ENCODE measurements at places on chromosomes 11 and 22.

DNA sequence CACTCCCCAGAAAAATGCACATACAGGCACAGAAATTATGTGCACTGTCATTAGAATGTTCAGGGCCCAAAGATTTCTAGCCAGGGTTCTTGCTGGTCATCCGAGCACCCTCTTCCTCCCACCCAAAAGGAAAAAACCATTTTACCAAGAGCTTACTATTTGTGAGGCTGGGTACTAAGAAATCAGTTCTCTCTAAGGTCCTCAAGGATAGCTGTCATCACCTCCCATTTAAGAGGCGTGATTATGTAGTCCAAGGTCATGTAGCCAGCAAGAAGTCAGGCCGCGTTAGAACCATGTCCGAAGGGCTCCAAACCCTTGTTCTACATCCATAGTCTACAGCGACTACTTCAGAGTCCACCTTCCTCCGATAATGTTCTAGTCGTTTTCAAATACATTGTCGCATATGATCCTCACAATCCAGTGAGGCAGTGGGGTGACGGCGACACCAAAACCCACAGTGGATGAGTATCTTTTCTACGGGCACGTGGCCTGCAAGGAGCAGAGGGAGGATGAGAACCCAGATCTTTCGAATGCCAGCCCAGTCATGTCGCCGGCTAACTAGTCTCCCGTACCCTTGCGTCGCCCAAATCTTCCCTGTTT, 634 bp downstream of the TIMM8B start:
- no peak for DNase-seq

DNA sequence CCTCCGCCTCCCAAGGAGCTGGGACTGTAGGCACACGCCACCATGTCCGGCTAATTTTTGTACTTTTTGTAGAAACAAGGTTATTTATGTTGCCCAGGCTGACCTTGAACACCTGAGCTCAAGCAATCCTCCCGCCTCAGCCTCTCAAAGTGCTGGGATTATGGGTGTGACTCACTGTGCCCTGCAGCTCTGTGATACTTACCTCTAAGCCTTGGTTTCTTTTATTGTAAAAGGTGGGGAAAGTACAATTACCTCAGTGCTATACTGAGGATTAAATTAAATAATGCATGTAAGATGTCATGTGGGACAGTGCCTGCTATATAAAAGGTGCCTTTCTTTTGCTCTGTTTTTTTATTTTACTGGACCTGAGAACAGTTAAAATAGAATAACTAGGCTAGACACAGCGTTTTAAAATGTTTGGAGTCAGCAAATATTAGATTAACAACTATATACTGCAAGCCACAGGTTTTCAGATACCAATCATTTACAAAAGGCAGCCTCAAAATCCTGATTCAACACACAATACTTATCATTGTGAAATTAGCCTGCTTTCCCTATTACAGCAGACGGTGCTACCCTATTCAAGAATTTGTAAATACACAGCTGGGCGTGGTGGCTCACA, 30.0 kb downstream of the PRR14L start:
- no peak for DNase-seq

- no peak for DNase-seq
Measured at GRCh38 chr11:28520291-28520690, 412.1 kb downstream of the METTL15 start.

- DNase-seq, result no peak
Measured at GRCh38 chr22:21736084-21736642, 569 bp upstream of the YPEL1 start.

GRCh38 chr11:17747131-17747955, 12.8 kb downstream of the KCNC1 start:
- no peak for DNase-seq

DNA sequence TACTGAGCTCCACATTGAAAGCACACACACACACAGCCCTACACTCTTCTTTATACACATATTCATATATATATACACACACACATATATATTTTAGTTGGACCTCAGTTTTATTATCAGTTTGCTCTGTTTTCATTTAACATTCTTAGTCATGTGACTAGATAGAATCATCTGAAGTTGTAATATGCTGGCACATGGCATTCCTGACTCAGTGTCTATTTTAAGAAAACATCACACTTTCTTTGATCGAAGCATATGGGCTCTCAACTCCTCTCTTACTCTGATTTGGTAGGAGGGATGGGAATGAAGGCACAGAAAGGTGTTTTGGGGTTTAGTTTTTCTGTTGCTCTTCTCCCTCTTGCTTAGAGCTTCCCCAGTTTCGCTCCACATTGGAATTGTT, 24.8 kb downstream of the AMOTL1 start:
- DNase-seq, result no peak

DNA sequence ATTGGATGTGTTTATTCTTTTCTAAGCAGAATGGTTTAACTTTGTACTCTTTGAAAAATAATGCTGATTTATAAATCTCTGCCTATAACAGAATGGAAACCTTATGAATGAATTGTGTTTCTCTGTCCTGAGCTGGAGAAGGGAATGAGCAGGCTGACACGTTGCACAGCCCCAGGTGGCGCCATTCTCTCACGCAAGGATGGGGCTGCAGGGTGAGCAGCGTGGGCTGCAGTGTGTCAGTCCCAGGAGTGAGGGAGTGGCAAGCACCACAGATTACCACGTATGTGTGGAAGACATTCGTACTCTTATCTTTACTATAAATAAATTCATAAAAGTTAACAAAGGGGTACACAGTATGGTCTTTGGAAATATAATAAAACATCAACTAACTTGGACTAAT, 33.4 kb downstream of the FDX1 start:
- DNase-seq, result peak; percentile 7

DNA sequence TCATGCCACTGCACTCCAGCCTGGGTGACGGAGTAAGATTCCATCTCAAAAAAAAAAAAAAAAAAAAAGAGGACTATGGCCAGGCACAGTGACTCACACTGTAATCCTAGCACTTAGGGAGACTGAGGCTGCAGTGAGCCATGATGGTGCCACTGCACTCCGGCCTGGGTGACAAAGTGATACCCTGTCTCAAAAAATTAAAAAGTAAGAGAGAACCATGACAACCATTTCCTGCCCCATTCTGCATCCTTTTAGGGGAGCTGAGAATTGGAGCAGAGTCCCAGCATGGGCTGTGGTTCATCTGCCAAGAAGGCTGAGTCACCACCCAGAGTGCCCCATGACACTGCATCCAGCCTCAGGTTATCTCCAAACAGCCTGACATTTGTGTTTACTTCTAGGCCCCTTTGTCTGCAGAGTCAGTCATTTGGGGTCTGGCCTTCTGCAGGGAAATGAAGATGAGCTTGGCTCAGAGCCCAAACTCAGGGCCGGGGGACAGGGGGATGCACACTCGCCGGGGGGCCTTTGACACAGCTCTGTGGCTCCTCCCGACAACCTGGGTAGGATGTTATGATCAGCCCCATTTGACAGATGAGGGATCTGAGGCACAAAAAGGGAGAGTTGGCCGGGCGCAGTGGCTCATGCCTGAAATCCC, 4.7 kb downstream of the CSDC2 start:
- DNase-seq, result peak; percentile 34

DNA sequence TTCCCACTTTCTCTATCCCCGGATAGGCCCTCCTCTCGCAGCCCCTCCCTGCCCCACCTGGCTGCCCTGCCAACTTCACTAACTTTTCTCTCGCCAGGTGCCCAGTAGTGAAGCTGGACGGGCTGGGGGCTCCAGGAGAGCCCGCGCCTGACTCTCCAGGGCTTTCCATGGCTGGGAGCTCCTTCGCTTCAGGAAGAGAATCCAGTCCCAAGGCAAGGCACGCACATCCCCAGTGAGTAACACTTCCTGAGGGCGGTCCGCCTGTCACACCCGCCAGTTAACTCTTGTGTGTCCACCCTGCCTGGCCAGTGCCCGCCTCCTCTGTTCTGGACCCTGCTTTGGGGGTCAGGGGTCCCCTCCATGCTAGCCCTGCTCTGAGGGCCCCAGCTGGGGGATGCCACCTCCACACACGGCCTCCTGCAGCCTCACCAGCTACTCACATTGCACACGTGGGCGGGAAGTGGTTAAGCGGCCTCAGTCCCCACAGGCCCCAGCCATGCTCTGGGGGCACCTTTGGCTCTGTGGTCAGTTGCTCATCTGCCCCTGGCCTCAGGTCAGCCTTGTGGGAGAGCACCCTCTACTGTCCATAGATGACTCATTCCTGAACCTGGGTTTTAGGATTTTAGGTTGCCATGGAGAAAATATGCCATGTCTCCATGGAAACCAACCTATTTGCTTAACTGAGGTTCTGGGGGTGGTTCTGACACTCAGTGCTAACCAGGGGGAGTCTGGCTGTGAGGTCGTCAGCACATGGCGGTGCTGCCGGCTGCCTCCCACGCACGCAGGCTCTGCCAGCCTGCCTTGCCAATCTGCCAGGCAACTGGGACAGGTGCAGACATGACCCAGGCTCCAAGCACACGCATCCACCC, at the start of gene RIN1:
Gene RIN1, minus strand, starts transcription at position 201 of the 869 bp plus-strand sequence. Its CDS starts 32 bp downstream, at position 169.
- peak; percentile 62 for DNase-seq

- no peak for DNase-seq
Measured at GRCh38 chr11:120288021-120288420, 37.1 kb upstream of the TLCD5 start.

- DNase-seq, result no peak
Measured at GRCh38 chr11:120633616-120634393, 122.3 kb downstream of the GRIK4 start.

DNA sequence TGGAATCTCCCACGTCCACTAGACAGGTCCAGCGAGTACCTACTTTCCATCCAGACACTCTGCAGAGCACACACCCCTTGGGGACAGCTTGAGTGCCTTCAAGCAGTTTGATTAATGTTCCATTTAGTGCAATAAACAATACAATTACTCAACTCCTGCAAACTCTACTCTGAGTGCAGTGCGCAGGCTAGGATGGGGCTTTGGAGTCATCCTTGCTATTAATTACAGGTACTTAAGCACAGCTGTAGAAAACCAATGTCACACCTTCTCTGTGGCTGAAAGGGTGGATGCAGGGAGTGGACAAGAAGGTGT, 82.6 kb downstream of the MN1 start:
- no peak for DNase-seq

GRCh38 chr22:37043828-37044538, 7.6 kb upstream of the KCTD17 start:
- DNase-seq, result peak; percentile 83

DNA sequence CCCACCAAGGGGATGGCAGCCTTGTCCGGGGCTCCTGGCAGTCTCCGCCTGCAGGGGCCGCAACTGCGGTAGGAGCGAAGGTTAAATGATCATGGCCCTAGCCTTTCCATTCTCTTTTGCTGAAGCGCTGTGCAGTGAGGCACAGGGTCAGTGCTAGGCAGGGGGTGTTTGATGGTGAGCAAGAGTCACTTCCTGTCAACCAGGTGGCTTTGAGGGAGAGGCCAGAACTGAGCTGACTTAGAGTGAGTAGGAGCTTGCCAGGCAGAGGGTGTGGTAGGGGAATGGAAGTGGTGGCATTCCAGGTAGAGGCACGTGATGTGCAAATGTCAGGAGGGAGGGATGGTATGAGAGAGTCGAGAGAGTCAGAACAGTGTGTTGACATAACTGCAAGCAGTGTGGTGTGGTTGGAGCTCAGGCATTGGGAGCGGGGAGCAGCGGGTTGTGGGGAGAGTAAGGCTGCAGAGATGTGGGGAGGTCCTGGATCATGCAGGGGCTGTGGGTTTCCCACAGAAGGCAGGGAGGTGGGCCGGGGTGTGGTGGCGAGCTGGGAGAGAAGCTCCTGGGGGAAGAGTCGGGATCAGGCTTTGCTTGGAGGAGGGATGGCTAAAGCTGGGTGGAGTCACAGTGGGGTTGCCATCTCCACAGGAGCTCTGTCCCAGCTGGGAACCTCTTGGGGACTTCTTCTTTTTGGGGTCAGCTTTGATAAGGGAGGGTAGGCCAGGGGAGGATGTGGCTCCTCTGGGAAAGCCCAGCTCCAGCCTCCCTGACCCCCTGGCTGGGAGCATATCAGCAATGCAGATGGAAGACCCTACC, 33.3 kb downstream of the AMPD3 start:
- no peak for DNase-seq

- no peak for DNase-seq
Measured at GRCh38 chr11:46375392-46376101, 5.9 kb upstream of the MDK start.

- DNase-seq, result no peak
Measured at GRCh38 chr22:44548981-44549380, 50.9 kb upstream of the RTL6 start.

- peak; percentile 70 for DNase-seq
Measured at GRCh38 chr11:79047321-79047720, 393.5 kb downstream of the TENM4 start.

- peak; percentile 96 for DNase-seq
Measured at GRCh38 chr22:35376728-35377472, 4.0 kb upstream of the HMOX1 start.
